Foreskin fibroblast (primary cell): ENCODE measurements at places on chromosomes 3 and 15.
A peak's percentile ranks its signal among the peaks of the same experiment; 100 is the strongest.

DNA sequence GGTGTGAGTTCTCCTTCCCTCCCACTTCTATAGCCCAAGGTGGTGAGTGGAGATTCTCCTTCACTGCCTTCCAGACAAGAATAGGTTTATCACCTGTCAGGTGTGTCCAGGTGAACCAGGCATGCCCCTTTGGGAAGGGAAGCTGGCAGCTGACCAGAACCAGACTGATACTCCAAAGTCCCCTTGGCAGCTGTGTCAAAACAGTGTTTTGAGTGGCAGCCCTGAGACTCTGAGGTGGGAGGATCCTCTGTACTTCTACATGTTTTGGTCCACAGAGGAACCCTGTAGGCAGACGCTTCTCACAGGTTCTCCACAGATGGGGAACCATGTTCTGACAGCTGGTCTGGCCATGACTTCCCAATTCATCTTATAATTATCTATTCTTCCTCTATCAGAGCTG lies 30.1 kb downstream of the ISL2 start:
- DNase-seq: no peak

DNA sequence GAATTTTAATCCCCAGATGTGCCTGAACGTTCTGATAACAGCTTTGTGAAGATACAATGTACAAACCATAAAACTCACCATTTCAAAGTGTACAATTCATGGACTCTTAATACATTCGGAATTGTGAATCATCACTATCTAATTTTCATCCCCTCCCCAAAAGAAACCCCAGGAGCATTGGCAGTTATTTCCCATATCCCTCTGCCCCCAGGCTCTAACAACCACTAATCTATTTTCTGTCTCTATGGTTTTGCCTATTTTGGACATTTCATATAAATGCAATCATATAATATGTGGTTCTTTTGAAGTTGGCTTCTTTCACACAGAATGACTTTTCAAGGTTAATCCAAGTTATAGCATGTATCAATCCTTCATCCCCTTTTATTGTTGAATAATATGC lies 25.3 kb downstream of the PRICKLE2 start:
- DNase-seq: no peak

DNA sequence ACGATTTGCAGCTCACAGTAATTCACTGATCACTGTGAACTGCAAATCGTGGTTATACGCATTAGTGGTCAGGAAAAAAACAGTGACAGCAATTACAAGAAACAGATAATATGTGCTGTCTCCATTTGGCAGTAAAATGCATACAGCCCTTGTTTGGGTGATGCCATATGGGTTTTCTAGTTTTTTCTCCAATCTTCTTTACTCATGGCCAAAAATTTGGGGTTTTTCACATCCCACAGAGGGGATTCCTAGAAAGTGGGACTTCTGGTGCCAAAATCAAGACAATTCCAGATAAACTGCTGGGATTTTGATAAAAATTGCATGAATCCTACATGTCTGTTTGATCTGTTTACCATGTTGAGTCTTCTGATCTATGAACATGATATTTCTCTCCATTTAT lies 15.6 kb downstream of the NDN start:
- no peak for DNase-seq

- no peak for DNase-seq
Observed at GRCh38 chr15:83893308-83893707, 239.4 kb downstream of the ADAMTSL3 start.

GRCh38 chr3:99656624-99657023 lies 18.2 kb downstream of the COL8A1 start:
- peak; percentile 55 for DNase-seq

- no peak for DNase-seq
Observed at GRCh38 chr15:74122403-74123130, 7.8 kb upstream of the ISLR2 start.

GRCh38 chr3:139778682-139779233 lies 101.0 kb upstream of the NMNAT3 start:
- DNase-seq: no peak

DNA sequence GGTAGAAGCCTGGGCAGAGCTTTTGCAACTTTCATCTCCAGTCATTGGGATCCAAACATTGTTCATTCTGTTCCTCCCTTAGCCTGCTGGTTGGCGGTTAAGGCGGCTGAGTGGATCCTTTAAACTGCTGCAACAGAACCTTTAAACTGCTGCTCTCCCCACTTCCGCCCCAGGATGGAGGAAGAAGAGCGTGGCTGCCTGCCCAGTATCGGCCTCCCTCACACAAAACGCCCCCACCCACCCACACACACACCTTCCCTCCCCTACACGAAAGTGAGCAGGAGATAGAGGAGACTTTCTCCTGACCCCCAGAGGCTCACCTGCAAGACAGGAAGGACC lies 460 bp upstream of the ZMAT3 start:
- peak; percentile 46 for DNase-seq

DNA sequence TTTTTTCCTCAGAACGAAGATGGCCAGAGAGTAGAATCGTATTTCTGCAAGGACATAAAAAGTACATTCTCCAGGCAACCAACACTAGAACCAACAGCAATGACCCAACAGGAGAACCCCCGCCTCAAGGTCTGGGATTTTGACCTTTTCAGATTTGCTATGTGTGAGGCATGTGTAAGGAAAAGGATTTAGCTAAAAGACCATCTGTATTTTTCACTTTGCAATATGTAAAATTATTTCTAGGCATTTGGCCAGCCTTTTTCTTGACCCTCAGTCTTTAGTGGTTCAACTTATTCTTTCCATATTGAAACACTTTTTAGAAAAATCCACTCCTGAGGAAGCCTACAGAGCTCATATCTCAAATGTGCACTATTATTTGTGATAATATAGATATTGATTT lies 219.2 kb upstream of the GOLGA6L4 start:
- DNase-seq: no peak

DNA sequence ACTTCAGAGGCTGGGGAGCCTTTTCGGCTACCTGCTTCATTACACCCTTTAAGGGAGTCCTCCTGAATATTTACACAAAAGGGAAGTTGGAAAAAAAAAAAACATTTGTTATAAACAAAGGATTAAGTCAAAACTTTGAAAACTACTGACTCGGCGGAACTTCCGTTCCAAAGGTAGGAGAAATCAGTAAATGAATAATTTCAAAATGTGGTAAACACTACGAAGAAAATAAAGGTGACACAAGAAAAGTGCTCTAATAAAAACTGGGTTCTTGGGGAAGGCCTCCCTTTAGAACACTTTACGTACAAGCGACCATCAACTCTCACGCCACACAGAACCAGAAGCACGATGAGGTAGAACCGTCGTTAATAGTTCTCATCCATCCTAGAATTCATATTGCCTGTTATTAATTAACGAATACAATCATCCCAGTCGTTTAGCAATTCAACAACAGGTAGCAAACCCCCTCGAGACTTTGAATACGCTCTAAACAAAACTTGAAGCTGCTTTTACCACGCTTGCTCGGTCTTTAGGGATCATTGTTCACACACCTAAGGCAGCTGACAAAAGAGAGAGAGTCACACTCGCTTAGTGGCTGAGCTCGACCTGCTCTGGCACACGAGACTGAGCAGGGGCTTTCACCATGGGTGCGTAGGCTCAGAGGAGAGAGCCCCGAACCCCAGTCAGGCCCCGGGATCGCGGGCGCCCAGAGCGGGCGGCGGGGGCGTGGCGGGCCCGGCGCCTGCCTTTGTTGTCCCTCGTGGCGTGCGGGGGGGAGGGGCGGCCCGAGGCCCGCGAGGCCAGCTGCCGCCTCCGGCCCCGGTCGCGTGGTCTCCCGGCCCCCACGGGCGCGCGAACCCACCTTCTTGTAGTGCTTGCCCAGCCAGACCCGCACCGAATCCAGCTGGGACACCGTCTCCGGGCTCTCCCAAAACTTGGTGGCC lies 680 bp downstream of the SMARCC1 start:
- peak; percentile 22 for DNase-seq

- DNase-seq: no peak
Observed at GRCh38 chr3:152226176-152226575, 42.6 kb upstream of the MBNL1 start.

GRCh38 chr3:122679085-122679881 lies 1.4 kb upstream of the PARP14 start:
- peak; percentile 74 for DNase-seq

GRCh38 chr15:43449981-43450380 lies 43.0 kb downstream of the TP53BP1 start:
- DNase-seq: no peak

- no peak for DNase-seq
Observed at GRCh38 chr15:77855871-77856270, 221.6 kb downstream of the TBC1D2B start.

- no peak for DNase-seq
Observed at GRCh38 chr3:54053211-54053610, 69.1 kb upstream of the CACNA2D3 start.

- DNase-seq: no peak
Observed at GRCh38 chr15:66196602-66197001, 56.9 kb downstream of the MEGF11 start.

DNA sequence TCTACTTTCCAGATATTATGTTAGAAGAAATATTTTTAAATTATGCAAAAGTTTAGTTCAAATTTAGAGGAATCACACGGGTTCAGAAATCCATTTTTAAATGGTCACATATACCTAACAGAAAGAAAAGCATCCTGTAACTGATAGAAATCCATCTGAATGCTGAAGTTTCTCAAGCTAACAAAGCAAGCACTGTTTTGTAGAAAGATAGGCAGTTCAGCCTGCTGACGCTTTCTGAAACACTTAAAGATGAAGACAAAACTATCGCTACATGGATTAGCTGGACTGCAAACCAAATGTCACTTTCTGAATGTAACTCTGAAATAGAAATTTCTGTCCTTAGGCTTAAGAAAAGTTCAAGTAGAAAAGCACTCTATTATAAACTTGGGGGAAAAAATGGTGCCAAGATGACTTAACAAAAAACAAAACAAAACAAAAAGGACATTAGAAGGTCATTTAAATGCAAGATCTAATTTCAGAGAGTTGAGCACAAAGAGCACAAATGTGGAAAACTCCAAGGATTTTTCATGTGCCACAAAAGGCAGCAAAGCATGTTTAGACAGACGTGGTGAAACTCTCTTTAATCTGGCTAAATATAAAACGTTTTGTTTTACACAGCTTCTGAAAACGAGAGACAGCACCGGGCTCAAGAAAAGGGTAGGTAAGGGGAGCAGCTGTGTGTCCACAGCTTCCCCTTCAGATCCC lies 1.2 kb downstream of the PLOD2 start:
- no peak for DNase-seq
